H7 (cell line): ENCODE measurements at places on chromosomes 12 and 14. TPM values are rescaled to one million over a fixed set of nuclear protein-coding genes. Genes with fewer than 3 reads are reported as not detected.
A peak's percentile ranks its signal among the peaks of the same experiment; 100 is the strongest.

The CCDC88C gene
- 25.2 and 34.0 TPM in 2 replicates for total RNA-seq

The REP15 gene
- total RNA-seq = 0.15 and 0.35 TPM in 2 replicates

The CCDC177 gene
- 0.04 and 0.17 TPM in 2 replicates for total RNA-seq

DNA sequence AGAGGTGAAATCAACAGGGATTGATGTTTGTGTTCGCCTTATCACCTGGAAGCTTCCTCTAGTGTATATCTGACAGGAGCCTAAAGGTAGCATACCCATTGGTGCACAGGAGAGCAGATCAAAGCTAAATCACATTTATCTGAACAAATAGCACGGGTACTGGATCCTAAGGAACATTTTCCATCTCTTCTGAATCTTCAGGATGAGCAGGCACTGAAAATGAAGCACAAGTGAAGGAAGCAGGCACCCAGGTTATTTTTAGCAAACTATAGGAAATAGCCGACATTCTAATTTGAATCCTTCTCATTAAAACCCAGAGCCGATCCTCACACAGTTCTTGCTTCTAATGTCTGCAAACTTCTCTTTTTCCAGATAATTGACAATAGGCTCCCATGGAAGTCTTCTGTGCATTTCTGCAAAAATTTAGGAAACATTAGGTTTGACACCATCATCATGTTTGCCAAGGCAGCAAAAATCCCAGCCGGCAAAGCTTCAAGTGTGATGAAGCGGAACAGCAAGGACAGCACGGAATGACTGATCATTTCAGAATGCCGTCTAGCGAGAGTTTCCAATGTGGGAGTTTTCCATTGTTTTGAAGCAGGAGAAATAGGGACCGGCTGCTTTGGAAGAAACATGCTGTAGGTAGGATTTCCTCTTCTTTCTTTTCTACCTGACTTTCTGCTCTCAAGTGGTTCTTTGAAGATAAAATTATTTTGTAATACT is 24.3 kb upstream of the RGS6 start:
- no peak for DNase-seq

- no peak for DNase-seq
These were observed 17.6 kb upstream of the ELK3 start for GRCh38 chr12:96176575-96176974.

DNA sequence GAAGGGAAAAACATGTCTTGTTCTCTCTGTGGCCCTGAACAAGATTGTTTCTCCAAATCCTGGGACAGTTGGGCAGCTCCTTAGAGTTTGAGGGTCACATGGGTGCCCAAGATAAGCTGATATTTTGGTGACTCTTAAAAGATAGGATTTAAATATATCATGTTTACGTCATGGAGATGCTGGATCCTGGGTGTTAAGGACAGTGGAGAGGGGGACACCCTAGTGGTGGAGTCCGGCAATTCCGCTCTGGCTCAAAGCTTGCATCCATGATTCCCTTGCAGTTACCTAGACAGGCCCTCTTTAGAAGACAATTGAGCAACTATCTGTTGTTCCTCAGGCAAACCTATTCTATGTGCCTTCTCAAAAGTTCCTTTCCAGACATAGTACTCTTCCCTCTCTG is 101.8 kb downstream of the CMKLR1 start:
- DNase-seq = peak; percentile 59
